ENCODE measurements at places on chromosomes 7 and 10.
A peak's percentile ranks its signal among the peaks of the same experiment; 100 is the strongest.

GRCh38 chr10:108911814-108912541 lies 1011.3 kb downstream of the XPNPEP1 start:
- peak; percentile 36 for DNase-seq

DNA sequence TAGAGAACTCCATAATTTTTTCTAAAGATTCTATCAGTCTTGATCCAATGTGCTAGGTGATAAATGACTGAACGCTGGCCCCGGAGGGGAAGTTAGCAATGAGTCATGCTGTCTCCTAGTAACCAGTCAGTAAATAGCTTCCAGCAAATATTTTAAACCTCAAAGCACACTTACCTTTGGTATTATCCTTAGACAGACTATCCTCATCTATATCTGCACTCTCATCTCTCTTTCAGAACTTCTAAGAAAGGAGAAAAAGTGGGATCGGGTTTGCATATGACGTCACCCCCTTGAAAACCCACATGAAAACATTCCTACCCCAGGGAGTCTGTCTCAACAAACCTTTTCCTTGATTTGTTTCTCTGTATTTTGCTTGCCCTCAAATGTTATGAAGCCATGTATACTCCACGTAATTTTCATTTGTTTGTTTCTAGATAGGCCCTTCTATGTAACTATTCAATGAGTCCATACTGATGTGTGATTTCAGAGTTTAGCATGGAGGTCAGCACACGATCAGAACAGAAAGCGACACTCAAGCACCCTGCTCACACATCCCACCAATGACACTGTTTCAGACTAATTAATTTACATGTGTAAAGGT lies 174.9 kb upstream of the NRP1 start:
- no peak for DNase-seq

GRCh38 chr7:2521952-2522591 lies 2.5 kb downstream of the LFNG start:
- no peak for DNase-seq

GRCh38 chr7:7766671-7767070 lies 48.3 kb upstream of the RPA3 start:
- no peak for DNase-seq

DNA sequence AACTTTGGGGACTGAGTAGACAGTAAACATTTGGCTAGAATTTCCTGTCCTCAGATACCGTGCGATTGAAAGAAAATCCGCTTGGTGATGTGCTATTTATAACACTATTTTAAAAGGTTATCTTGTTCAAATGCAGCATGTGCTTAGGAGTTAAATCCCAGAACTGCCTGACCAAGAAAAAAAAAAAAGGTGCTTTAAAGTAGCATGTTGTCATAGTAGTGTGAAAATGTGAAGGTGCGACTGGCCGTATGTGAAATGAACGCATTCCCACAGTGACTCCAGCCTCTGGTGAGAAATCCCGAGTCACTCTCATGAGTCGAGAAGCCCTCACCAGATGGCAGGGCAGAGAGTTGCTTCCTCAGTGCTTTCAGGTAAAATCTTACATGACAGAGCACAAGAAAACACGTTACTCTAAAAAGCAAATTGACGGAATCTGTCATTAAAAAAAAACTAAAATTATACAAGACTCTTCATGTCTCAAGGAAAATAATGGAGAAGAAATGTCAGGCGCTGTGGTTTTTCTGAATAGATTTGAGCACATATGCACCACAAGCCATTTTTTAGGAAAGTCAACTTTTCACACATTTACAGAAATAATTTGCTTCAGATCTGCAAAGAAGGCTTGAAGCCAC lies 18.4 kb upstream of the KLF6 start:
- peak; percentile 48 for DNase-seq

DNA sequence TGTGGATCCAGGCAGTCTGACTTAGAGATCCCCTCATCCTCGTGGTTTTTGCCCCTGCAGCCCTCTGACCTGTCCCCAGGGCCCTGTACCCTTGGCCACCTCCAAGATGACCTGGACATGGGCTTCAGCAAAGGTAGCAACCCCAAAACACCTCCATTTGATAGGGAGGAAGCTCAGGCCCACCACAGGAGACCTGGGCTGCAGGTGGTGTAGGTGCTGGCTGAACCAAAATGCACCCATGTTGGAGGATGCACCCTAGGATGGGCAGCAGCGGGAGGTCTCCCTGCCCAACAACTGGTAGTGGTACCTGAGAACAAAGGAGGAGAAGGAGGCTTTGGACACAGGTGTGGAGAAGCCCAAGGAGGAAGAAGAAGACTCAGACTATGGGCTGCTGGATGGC lies 188.7 kb downstream of the ZNF716 start:
- DNase-seq = no peak

- DNase-seq = no peak
Observed at GRCh38 chr7:84454174-84454959, 259.8 kb upstream of the SEMA3A start.

DNA sequence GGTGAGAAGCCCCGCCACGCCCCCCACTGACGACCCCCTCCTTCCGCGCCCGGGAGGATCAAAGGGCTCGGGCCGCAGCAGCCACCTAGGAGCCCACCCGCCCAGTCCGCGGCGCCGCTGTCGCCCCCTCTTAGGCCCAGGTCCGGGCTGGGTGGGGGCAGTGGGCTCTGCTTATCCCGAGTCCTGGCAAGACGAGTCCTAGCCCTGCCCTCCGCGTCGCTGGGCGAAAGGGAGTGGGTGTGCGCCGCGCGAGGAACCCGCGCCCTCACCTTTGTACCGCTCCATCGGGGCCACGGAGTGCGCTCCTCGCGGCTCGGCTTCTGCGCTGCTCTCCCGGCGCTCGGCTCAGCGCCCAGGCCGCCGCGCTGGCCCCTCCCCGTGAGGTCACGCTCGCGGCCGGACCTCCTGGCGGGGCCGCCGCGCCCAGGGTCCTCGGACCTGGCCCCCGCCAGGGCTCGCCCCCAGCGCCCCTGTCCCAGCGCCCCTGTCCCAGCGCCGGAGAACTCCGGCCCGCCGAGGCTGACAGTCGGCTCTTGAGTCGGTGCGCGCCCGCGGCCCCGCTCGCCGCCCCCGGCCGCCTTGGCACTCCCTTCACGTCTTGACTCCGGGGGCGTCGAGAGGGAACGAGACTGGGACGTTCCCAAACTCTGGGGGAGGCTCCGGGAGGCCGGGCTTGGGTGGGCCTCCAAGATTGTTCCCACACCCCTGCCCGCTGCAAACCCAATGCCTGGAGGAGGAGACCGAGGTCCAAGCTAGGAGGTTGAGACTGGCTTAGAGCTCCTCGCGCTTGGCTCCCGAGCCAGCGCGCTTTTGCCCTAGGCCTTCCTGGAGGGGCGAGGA lies at the start of gene AFAP1L2:
TSS of gene AFAP1L2 (minus strand) at position 332 of the 840 bp plus-strand sequence. CDS start at position 285, 47 bp downstream.
- no peak for DNase-seq

- no peak for DNase-seq
Observed at GRCh38 chr10:77707570-77707969, 70.0 kb upstream of the KCNMA1 start.

- DNase-seq = peak; percentile 49
Observed at GRCh38 chr10:12264204-12264940, 68.4 kb downstream of the CDC123 start.

DNA sequence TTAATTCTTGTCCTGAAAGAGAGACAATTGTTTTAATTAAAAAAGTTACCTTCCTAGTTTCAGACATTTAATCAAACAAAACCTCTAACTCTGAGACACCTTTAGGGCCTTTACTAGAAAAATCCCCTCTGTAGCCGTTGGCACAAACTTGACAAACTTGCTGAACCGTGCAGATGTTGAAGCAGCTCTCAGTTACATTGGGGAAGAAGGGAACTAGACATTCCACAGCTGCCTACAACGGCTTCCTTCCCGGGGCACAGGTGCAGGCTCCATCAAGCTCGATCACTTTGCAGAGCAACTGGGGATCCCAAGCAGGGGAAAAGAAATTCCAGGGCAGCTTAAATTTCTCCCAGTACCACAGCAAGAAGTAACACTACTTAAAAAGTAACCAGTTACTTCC lies 141.3 kb downstream of the SKAP2 start:
- DNase-seq = no peak

DNA sequence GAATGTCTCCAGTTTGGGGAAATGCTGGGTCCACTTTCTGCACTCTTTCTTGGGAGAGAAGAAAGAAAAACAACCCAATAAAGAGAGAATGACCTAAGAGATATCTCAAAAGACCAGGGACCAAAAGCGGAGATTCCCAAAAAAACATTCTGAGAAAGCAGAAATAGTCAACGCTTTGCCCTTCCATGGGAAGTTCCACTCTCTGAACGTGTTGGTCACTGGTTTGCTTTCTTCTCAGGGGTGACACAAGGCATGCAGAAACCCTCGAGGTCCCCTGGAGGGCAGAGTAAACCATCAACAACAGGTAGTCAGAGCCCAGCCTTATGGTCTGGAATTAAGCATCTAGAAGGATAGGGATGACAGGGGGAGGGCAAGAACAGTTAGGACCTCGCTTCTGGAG lies 26.2 kb upstream of the AOAH start:
- DNase-seq = no peak

DNA sequence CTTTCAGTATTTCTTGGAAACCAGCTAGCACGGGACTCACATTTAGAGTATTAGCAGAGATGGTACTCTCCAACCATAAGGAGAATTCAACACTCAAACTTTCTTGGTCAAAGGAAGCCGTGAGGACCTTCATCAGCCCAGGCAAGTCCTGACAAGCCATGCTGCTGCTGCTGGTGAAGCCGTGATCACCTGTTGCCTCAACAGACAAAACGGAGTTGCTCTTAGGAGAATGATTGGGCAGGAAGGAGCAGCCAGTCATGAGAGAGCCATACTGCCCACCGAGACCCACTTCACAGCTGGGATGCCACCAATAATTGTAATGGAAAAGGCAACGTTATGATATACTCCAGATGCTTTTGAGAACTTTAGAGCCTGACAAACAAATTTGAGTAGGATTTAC lies 60.8 kb upstream of the PLPP4 start:
- DNase-seq = no peak

GRCh38 chr10:79003183-79004100 lies 65.3 kb upstream of the ZMIZ1 start:
- no peak for DNase-seq

DNA sequence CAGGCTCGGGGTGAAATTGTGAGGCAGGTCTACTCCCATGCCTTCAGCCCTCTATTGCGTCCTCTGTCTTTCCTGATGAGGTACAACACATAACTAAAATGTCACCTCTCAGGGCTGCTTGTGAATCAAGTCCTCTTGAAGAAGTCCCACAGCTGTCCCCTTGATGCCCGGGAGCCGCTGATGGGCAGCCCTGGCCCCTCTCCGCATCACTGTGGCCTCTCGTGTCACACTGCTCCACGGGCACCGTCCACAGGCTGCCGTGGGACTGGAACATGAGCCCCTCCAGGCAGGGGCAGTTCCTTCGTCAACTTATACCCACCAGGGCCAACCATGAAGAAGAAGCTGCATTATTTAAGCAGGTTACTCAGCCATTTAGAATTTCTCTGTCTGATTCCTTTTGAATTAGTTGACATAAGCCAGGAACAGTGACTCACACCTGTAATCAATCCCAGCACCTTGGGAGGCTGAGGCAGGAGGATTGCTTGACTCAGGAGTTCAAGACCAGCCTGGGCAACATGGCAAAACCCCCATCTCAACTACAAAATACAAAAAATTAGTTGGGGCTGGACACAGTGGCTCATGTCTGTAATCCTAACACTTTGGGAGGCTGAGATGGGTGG lies 58.5 kb upstream of the UBE3C start:
- no peak for DNase-seq

DNA sequence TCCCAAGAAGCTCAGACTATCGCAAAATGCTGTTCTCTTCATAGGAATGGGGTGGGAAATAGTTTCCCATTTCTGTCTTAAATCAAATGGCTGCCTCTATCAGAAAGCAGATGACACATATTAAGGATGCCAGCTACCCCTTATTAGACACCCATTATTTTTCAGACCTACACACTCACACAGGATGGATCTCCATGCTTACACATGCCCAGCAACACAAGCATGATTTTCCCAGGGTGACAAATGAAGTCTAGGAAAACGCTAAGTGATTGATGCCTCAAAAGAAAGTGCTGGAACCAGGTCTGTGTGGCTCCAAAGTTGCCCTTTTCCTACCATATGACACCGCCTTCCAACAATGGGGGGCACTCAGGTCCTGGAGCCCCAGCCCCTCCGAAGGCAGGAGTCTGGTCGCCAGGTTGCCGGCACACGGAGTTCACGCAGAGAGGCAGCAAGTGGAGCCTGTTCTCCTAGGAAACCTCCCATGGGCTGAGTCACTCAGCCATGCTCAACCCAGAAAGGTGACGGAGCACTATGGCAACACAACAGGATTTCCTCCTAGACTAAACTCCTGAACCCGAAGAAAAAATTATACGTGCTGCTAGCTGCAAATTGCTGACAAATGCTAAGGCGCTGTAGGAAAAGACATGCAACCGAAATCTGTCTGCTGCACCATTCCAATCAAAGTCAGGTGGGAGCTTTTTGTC lies 19.8 kb downstream of the VOPP1 start:
- DNase-seq = no peak

GRCh38 chr7:127699853-127700252 lies 47.9 kb downstream of the SND1 start:
- no peak for DNase-seq

DNA sequence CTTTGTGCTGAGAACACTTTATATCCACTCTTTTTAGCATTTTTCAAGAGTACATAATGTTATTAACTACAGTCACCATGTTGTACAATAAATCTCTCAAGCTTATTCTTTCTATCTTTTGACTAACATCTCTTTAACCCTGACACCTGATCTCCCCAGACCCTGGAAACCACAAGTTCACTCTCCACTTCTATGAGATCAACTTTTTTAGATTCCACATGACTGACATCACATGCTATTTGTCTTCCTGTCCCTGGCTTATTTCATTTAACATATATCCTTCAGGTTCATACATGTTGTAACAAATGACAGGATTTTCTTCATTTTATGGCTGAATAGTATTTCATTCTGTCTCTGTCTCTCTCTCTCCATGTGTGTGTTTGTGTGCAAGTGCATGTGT lies 15.5 kb downstream of the SLC13A1 start:
- DNase-seq = no peak

DNA sequence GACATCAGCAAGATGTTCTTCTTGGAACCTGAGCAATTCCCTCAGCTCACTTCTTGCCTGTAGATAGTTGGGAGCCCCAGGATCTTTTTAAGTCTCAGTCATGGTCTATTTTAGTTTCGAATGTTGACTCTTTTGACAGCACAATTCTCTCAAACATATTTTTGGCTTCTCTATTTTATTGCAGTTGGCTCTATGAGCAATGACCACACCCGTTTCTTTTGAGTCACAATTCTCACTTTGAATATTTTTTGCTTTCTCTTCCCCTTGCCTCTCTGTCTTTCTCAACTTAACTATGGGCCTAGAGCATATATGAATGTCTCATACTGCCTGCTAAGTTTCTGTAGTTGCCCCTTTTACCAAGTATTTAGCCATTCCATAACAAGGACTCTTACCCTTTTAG lies 222.8 kb downstream of the PTN start:
- no peak for DNase-seq

All from foreskin melanocyte (primary cell).